ENCODE measurements at places on chromosomes 2 and 18.

GRCh38 chr2:174465327-174465726, 21.5 kb downstream of the GPR155 start:
- DNase-seq, result no peak

DNA sequence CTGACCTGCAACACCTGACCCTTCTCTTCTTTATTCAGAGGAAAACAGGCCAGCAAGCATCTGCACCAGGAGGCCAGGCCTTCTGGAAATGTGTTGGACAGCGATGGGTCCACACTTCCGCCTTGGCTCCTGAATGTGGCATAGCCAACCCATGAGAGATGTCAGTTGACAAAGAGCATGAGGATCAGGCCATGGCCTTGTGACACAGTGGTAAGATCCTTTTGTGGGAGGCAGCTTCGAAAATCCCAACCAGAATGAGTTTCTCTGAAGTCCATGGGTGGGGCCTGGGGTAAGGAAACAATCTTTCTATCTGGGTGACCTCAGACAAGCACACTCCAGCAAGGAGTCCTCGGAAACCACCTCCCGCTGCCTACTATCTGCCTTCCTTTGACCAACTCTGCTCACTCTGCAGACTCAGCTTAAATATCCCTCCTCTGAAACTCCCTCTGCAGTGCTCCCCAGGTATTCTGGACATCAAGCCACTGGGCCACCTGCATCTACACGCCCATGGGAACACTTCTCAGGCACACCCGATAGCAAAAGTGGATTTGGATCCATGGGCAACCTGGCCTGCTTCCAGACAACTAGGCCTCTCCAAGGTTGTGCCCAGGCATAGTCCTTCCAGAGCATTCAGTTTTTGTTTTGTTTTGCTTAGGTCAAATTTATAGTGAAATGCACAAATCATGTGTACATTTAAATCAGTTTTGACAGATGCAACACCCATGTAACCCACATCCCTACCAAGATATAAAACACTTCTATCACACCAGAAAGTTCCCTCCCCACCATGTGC, 3.6 kb upstream of the SH2D6 start:
- DNase-seq, result no peak

DNA sequence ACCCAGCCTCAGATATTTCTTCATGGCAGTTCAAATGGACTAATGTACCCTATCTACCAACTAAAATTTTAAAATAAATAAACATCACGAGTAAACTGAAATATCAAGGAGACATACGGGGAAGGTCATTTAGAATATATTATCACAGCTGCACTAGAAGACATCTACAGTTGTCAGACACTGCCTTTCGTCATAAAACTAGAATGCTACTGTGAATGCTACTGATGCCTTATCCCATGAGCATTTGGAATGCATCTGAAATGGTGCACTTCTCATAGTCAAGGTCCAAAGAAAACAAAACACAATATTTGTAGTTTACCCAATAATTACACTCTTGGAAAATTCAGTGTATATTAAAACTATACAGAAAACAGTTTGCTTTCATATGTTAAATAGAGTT, 165.2 kb downstream of the MREG start:
- no peak for DNase-seq

DNA sequence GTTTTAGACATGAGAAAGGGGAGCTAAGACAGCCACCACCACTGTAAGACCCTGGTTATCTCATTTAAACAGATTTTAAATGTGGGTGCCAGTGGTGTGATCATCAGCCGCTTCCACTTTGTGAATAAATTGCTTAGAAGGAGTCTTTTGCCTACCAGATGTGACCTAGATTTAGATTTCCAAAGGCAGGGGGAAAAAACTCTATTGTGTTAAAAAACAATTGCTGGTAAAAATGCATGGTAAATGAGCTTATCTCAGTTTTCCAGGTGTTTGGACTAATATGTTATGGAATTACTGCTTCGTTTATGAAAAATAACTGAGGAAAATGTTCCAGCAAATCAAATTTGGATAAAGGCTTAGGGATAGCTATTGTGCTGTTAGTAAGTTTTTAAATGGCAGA, 466.3 kb upstream of the RAB12 start:
- DNase-seq, result no peak

DNA sequence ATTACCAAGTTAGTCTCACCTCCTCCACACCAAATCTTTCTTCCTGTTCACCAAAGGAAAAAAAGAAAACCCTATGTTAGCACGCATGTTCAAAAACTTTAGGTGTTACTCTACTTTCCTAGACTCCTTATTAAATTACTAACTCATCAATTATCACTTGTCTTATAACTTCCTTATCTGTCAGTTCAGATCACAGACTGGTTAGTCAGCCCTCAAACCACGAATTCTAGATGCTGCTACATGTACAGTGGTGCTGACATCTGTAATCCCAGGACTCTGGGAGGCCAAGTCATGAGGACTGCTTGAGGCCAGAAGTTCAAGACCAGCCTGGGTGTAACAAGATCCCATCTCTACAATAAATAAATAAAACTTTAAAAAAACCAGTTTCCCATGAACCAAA, 3.5 kb downstream of the YWHAQ start:
- no peak for DNase-seq

- DNase-seq, result no peak
These were observed 61.4 kb downstream of the CCDC148 start for GRCh38 chr2:158395166-158395565.
